ENCODE measurements at places on chromosomes 16 and 17.

DNA sequence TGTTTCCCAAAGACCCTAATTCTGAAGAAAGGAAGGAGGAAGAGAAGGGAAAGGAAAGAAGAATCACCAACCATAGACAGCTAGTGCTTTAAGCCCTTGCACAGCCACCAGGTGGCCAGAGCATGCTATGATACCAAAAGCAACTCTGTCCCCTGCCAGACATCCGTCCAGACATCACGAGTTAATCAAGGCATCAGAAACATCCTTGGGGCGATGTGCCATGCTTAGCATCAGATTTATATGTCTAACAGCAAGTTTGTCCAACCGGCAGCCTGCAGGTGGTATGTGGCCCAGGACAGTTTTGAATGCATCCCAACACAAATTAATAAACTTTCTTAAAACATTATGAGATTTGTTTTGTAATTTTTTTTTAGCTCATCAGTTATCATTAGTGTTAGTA lies 2.9 kb upstream of the CRYBA1 start:
- DNase-seq: no peak

DNA sequence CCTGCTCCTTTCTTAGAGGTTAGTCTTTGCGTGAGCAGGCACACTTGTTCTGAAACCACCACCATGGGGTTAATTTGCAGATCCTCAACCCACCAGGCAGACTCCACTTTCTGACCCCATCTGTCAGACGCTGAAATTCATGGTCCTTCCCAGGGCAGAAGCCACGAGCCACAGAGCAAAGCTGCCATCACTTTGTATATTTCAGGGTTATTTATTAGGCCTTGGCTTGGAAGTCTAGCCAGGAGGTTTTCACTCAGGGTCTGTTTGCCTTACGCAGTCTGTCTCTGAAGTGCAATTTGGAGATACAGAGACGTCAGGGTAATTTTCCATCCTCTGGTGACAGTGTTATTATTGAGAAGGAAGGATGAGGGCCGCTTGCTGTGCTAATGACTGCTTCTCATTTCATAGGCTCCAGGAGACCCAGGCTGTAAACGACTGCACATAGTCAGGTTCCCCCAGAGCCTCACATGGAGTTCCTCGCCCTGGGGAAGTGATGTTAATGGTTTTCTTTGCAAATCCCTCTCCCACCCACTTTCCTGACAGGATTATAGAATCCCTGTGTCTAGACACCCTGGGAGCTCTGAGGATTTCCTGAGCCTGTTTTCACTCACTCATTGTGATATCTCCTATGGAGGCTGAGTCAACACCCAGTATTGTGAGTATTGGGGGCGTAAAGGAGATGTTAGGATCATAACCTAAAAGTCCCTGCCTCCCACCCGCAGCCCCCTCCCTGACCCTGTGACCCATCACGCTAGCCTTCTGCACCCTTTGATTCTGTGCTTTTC lies 269.0 kb downstream of the ABCC12 start:
- no peak for DNase-seq

DNA sequence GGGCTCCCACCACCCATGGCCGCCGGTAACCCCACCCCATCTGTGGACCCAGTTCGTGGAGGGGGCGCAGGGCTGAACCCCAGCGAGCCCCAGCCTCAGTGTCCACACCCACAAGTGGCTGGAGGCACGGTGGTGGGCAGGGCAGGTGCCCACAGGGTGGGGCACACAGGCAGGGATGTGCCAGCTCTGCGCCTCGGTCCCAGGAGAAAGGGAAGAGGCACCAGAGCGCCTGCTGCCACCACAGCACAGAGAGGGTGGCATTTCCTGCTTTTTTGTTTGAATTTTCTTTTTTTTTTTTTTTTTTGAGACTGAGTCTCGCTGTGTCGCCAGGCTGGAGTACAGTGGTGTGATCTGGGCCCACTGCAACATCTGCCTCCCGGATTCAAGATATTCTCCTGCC lies 19.0 kb downstream of the ZFPM1 start:
- DNase-seq: no peak

DNA sequence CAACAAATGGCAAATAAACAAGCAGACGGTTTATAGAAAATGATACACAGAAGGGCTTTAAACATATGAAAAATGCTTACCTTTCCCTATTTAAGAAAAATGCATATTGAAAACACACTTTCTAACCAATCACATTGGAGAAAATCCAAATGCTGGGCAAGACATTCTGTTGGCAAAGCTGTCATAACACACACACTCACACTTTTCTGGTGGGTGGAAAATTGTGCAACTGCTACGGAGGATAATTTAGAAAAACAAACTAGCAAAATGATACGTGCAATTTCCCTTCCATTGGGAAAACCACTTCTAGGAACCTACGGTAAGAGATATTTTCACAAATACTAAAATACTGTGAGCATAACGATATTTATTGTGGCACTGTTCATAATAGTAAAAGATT lies 9.8 kb upstream of the MYH3 start:
- no peak for DNase-seq

- no peak for DNase-seq
These were observed 4.3 kb upstream of the MYH3 start for GRCh38 chr17:10661437-10661836.

DNA sequence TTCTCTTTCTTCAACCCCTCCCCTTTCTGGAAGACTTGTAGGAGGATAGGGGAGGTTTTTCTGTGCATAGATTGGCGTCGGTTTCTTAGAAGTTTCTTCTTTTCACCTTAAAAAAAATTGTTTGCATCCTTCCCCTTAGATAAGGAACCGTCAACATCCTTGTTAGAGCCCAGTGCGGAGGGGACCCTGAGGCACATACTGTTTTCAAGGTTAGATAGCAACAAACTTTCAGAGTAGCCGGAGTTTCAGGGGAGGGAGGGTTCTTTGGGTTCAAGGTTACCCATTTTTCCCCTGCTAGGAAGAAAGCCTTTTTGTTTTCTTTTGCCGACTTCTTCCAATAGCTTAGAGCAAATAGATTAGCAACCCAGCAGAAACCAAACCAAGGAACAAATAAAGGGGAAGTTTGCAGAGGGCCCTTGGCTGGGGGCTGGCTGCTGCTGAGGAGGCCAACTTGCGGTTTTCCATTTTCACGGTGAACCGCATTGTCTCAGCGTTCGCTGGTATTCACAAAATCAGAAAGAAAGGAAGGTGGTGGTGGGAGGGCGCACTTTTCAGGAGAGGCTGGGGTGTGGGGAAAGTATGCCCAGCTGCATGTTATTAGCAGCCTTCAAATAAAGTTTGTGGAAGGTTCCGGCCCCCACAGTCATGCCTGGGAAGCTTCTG lies 28.8 kb downstream of the MSI2 start:
- DNase-seq: no peak

DNA sequence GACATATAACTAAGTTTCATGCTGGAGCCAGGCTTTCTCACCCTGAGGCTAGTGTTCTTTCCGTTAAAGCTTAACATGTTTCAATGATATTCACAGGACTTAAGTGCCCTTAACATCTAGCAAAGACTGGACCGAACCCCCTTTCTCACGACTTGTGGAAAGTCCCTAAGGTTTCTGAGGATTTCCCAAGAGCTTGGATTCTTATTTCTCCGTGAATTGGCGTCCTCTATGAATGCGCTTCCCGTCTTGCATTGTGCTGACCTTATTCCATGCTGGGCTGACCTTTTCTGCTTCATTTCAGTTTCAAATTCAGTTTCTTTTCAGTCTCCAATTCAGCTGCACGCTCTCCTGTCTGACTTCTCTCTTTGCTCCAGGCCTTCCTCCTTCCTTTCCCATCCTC lies 206.4 kb downstream of the HS3ST3A1 start:
- DNase-seq: peak; percentile 61

DNA sequence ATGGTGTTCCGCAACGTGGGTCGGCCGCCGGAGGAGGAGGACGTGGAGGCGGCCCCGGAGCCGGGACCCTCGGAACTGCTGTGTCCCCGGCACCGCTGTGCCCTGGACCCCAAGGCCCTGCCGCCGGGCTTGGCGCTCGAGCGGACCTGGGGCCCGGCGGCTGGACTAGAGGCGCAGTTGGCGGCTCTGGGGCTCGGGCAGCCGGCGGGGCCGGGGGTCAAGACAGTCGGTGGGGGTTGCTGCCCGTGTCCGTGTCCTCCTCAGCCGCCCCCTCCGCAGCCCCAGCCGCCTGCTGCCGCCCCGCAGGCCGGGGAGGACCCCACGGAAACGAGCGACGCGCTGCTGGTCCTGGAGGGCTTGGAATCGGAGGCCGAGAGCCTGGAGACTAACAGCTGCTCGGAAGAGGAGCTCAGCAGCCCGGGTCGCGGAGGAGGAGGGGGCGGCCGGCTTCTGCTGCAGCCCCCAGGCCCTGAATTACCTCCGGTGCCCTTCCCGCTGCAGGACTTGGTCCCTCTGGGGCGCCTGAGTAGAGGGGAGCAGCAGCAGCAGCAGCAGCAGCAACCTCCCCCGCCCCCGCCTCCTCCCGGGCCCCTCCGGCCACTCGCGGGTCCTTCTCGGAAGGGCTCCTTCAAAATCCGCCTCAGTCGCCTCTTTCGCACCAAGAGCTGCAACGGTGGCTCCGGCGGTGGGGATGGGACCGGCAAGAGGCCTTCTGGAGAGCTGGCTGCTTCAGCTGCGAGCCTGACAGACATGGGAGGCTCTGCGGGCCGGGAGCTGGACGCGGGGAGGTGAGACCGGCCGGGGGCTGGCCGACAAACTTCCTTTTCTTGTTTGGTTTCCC lies 821 bp downstream of the SOCS7 start:
- no peak for DNase-seq

DNA sequence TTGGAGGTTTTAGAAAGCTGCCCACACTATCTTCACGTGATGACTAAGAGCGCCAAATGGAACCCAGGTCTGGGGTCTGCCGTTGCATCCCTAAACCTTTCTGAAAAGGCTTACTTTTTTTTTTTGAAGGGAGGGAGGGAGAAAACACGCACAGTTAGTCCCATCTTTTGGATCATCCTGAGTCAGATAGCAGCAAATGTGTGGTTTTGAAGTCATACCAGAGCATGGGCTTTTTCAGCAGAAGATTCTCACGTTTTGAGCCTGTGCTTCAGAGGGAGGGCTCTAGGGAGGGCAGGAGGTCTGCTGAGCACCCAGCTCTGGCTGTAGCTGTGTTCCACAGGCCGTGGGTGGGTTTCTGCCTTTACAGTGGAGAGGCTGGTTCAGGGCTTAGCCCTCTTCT lies 194.7 kb downstream of the SNX29 start:
- no peak for DNase-seq

- DNase-seq: no peak
These were observed 878 bp upstream of the DNAJA2 start for GRCh38 chr16:46974352-46974751.

DNA sequence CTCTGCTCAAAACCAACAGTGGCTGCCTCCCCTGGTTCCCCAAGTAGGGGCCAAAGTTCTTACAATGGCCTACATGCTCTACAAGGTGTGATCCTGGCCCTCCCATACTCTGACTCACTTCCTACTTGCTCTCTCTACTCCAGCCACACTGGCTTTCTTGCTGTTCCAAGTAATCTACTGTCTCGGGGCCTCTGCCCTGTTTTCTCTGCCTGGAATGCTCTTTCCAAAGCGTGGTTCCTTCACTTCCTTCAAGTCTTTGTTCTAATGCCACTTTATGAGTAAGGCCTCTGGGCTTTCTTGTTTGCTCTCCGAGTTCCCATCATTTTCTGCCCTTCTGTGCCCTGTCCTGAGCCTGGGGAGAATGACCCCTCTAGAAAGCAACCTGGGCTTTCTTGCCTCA lies 4.1 kb upstream of the CDH3 start:
- no peak for DNase-seq

- no peak for DNase-seq
These were observed 80.5 kb downstream of the ZNF778 start for GRCh38 chr16:89297910-89298545.

DNA sequence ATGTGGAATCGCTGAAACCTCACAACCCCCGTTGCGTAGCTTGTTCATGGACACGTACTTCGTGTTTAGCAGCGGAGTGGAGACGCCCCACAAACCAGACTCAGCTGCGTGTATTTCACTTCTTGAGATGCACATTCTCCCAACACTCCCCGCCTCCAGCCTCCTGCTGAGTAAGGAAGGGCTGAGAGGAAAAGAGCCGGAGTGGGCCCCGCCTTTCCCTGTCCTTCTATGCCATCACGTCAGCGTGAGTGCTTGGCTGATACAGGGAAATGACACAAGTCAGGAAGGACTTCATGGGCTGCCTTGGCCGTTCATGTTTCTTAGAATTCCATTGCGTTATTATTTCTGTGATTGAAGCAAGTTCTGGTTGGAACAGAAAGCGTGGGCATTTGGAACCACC lies 68.6 kb upstream of the CBX4 start:
- DNase-seq: no peak

DNA sequence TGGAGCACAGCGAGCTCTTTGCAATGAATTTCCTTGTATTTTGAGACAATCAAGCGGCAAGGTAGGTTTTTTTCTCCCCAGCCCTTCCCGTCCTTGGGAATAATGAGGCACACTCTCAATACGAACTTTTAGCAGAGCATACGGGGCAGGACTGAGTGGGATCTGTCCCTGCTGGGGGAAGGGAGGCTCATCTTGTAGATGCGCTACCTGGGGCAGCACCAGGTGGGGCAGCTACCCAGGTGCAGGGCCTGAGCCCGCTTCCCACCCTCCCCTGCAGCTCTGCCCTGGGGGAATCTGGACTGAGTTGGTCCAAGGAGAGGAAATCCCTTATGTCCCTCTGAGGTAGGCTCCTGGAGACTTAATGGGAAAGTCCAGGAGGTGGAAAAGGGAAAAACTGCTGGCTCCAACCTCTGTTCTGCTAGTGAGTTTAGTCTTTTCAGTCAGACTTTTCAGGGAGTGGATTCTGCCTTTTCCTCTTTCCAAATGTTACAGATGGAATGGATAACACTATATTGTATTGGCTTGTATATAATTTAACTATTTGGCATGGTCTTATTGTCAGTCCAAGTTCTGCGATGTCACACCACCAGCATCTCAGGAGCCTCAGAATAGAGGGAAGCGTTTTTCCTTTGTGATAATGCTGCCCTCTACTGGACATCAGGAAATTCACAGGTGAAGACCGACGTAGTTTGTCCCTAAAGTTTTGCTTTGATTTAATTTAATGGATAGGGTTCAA lies 9.6 kb upstream of the CES1 start:
- DNase-seq: peak; percentile 5

DNA sequence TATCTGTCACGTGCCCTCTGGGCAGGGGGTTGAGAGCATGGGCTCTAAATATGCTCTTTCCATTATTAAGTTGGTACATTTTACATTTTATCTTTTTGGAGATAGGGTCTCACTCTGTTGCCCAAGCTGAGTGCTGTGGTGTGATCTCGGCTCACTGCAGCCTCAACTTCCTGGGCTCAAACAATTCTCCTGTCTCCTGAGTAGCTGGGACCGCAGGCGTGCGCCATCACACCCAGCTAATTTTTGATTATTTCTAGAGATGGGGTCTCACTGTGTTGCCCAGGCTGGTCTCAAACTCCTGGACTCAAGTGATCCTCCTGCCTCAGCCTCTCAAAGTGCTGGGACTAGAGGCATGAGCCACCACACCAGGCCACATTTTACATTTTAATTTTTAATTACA lies 43.9 kb upstream of the KDM6B start:
- no peak for DNase-seq

Data from AG09309 (cell line).